ENCODE measurements at places on chromosomes 2 and 18.
A peak's percentile ranks its signal among the peaks of the same experiment; 100 is the strongest.

DNA sequence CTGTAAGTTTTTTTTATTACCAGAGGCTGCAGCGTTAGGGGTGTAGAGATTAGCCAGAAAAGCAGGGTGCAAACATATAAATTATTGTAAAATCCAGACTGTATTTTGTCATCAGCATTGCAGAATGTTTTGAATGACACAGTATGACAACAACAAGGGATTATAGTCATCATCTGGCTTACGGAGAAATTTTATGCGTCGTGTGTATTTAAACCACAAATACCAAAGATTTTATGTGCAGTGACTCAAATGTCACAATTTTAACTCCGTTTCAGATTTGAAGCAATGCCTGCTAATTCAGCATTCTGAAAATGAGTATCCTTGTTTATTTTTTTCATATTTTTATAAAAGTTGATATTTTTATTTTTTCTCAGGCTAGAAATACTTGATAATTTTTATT, 19.4 kb upstream of the TMX3 start:
- no peak for DNase-seq

DNA sequence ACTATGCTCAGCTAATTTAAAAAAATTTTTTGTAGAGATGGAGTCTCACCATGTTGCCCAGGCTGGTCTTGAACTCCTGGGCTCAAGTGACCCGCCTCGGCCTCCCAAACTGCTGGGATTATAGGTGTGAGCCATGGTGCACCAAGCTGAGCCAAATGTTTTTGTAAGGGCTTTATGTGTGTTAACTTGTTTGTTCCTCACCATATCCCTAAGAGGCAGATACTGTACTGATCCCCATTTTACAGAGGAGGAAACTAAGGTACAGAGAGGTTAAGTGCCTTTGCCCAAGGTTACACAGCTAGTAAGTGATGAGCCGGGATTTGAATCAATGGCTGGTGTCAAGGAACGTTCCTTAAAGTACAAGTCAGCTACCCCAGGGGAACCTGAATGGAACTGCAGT, 85.3 kb upstream of the KLF7 start:
- DNase-seq = no peak

GRCh38 chr2:211440107-211440506, 883.7 kb downstream of the CPS1 start:
- DNase-seq = no peak

DNA sequence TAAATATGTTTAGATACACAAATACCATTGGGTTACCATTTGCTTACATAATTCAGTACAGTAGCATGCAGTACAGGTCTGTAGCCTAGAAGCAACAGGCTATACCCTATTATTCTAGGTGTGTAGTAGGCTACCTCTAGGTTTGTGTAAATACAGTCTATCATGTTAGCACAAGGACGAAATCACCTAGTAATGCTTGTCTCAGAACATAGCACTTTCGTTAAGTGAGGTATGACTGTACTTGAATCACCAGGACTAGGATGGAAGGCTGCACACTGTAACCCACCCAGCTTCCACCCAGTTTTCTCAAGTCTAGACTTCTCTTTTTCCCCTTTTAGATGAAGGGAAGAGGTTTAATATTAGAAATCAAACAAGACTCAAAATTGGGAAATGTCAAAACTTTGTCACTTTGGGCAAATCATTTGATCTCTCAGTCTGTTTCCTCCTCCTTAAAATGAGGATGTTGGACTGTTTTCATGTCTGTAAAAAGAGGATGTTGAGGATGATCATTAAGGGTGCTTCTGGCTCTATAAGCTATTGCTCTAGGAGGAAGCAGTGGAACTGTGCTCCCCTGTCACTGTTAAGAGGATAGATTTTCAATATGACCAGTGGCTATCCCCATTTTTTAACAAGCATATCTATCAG, 3.7 kb upstream of the SOCS6 start:
- DNase-seq = no peak

GRCh38 chr2:219792446-219792845, 165.0 kb downstream of the SLC4A3 start:
- no peak for DNase-seq

DNA sequence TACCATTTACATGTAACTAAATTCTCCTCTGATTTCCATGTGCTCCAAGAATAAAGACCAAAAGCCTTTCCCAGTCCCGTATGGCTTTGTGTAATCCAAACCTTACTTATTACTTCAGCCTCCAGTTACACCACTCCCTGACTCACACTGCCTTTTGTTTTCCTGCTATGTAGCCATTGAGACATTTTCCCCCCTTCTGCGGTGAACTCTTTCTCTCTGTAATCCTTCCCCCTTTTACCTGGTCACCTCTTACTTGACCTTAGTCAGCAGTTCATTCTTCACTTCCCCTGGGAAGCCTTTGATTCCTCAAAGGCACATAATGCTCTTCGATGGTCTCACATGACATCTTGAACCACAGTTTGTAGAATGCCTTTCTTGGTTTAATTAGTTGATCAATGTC, 256.0 kb upstream of the FANCL start:
- peak; percentile 87 for DNase-seq

GRCh38 chr2:65864619-65865018, 432.2 kb upstream of the SPRED2 start:
- DNase-seq = no peak

Data from epithelial cell of proximal tubule (primary cell).